Testis (tissue), 5 donors: ENCODE measurements at places on chromosomes 3 and 15.
A peak's percentile ranks its signal among the peaks of the same experiment; 100 is the strongest.

DNA sequence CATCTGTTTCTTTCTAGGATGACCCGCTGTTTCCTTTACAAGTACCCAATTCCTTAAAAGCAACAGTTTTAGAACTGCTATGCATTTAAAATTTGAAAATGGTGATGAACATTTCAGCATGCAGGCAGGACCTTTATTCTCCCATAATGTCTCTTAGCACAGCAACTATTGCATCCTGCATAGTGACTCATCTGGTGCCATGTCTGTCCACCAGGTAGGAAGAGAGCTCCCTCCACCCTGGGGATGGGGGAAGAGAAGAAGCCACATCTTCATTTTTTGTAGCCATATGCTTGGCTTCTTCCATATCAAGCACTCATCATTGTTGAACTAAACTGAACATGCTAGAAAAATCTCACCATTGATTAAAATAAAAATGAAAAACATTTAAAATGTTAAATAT is 9.9 kb downstream of the GPR15 start:
- no peak for DNase-seq

GRCh38 chr15:62446984-62447383 is 281.9 kb upstream of the C2CD4B start:
- DNase-seq = no peak

- peak; percentile 33 for DNase-seq
Measured at GRCh38 chr3:99901200-99901926, 83.7 kb downstream of the CMSS1 start.

GRCh38 chr3:43647331-43648166 is 25.7 kb upstream of the ANO10 start:
- DNase-seq = no peak
